ENCODE measurements at places on chromosomes 4 and X. TPM values are rescaled to one million over a fixed set of nuclear protein-coding genes. Genes with fewer than 3 reads are reported as not detected.

The GPAT3 gene
- total RNA-seq = 53.7 TPM

The SLC6A8 gene
- total RNA-seq = 19.9 TPM

DNA sequence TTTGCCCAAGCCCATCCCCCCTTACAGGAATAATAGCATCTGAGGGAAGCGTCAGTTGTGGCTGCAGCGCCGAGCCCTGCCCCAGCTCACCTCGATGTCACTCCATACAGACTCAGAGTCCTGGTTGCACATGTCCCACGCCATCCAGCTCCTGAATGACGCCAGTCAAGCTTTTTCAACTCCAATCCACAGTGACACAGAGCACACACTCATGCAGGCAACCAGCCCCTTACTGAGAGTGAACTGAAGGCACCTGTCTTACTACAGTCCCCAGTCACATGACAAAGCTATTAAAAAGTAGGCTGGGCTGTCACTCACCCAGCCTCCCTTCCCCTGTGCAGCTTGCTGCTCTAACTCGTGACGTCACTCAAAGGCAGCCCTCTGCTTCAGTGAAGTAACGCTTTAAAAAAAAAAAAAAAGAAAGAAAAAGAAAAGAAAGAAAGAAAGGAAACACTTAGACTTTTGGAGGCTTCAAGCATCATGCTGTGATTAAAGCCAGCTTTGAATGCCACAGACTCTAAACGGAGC is at the start of gene PPARGC1A:
Gene PPARGC1A, minus strand, starts transcription at position 234 of the 528 bp plus-strand sequence. Its CDS starts 90 bp downstream, at position 144.
- DNase-seq = no peak

The HPRT1 gene
- 13.7 TPM for total RNA-seq

DNA sequence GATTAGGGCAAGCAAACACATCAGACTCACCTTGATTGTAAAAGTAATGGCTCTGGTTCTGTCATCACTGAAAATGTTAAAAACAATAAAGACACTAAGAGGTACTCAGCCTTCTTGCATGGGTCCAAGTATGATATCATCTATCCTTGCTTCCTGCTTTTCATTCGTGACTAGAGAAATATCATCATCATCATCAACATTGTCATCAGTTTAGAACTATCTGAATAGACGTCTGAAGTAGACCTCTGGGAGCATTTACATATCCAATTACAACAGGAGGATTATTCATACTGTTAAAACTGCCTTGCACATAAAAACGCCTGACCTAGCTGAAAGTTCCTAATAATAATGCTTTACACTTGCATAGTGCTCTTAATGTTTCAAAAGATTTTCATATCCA is 9.8 kb upstream of the FRAS1 start:
- DNase-seq = no peak

GRCh38 chr4:48193096-48193836 is 59.2 kb upstream of the TXK start:
- no peak for DNase-seq

The RNF175 gene
- total RNA-seq = 11.3 TPM

- no peak for DNase-seq
Observed at GRCh38 chr4:176540814-176541213, 221.0 kb downstream of the SPCS3 start.

GRCh38 chrX:20445109-20445508 is 178.4 kb upstream of the RPS6KA3 start:
- DNase-seq = no peak

The GPRASP3 gene
- total RNA-seq = 9.1 TPM

The UCP1 gene
- total RNA-seq = 0.41 TPM

- DNase-seq = no peak
Observed at GRCh38 chrX:47651043-47651905, 911 bp upstream of the ELK1 start.

- DNase-seq = no peak
Observed at GRCh38 chr4:118767109-118767508, 68.8 kb downstream of the SEC24D start.

- no peak for DNase-seq
Observed at GRCh38 chr4:87975466-87975865, at the start of gene SPP1. TSS of gene SPP1 (plus strand) at chr4:87975714. CDS start at chr4:87976896, 1,182 bp downstream.

DNA sequence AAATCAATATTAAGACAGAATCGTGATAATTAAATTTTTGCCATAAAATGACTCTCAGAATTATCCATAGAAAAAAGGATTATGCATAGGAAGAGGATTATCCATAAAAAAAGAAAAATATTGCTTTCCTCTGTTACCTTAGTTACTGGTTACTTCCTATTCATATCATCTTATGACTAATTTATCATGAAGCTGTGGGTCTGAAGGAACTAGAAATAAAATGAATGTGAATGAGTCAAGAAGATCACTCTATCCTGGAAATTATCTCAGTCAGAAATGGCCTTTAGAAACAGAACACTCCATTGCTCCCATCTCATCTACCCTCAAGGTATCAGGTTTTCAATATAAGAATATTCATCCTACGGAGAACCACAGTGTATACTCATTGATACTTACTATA is 19.4 kb downstream of the RPS6KA6 start:
- DNase-seq = no peak

The PDGFRA gene
- total RNA-seq = 4.8 TPM

- no peak for DNase-seq
Observed at GRCh38 chr4:99817309-99817890, 773 bp downstream of the DAPP1 start.

The HMX1 gene
- total RNA-seq = 3.4 TPM

DNA sequence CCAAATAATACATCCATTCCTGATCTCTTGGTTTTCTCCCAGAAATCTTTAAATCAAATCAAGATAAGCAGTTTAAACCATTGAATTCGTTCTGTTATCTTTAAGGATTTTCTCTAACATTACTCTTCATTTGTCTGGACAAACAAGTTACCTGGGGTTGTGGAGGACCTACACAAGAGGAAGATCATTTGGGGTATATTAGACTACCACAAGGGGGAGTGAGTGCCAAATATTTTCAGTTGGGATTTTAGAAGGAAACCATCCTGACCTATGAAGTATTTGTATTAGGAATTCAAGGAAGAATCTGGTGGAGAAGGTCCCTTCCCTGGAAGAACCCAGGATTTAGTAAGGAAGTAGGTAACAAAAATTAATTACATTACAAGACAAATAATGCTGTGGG is 12.0 kb upstream of the DCHS2 start:
- no peak for DNase-seq

GRCh38 chr4:17166954-17167353 is 268.5 kb upstream of the LDB2 start:
- DNase-seq = no peak

The MAGEB6B gene
- not detected for total RNA-seq

- no peak for DNase-seq
Observed at GRCh38 chr4:40918330-40918729, 168.6 kb downstream of the NSUN7 start.

- no peak for DNase-seq
Observed at GRCh38 chrX:72095370-72095769, 36.3 kb downstream of the RTL5 start.

The REELD1 gene
- total RNA-seq = 0.12 TPM

- no peak for DNase-seq
Observed at GRCh38 chr4:24181005-24181404, 291.2 kb upstream of the PPARGC1A start.

GRCh38 chr4:188403272-188403671 is 264.0 kb downstream of the TRIML1 start:
- DNase-seq = no peak

DNA sequence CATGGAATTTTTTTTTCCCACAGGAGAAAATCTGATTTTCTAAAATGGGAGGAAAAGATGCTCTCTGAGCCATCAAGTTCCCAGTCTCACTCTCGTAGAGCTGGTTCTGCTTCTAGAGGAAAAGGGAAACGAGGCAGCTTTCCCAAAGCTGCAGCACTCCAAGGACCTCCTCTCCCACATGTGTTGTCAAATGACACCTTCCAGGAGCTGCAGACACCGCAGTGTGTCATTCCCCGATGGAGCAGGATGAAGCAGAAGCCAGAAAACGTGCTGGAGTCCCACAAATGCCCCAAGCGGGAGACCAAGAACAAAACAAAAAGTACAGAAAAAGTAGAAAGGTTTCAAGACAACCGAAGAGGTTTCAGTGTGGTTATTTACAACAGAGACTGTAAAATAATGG is 348.1 kb downstream of the ARHGAP10 start:
- no peak for DNase-seq

The SLIT2 gene
- 7.4 TPM for total RNA-seq

DNA sequence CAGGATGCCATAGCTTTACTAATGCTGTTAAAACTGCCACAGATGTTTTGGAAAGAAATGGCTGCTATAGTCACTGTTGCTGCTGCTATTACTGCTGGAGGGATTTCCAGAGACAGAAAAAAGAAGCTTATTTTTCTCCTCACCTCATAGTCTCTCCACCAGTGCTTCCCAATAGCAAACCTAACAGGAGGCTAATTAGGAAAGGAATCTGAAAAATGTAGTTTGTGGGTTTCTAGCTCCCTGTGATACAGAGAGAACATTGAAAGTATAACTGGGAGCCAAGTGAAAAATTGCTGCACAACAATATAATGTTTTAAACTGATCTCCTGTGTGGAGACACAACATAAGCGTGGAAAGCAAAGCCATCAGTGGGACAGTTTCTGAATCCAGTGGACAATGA is 8.6 kb upstream of the TSPAN7 start:
- no peak for DNase-seq

The FGG gene
- 9.8 TPM for total RNA-seq

DNA sequence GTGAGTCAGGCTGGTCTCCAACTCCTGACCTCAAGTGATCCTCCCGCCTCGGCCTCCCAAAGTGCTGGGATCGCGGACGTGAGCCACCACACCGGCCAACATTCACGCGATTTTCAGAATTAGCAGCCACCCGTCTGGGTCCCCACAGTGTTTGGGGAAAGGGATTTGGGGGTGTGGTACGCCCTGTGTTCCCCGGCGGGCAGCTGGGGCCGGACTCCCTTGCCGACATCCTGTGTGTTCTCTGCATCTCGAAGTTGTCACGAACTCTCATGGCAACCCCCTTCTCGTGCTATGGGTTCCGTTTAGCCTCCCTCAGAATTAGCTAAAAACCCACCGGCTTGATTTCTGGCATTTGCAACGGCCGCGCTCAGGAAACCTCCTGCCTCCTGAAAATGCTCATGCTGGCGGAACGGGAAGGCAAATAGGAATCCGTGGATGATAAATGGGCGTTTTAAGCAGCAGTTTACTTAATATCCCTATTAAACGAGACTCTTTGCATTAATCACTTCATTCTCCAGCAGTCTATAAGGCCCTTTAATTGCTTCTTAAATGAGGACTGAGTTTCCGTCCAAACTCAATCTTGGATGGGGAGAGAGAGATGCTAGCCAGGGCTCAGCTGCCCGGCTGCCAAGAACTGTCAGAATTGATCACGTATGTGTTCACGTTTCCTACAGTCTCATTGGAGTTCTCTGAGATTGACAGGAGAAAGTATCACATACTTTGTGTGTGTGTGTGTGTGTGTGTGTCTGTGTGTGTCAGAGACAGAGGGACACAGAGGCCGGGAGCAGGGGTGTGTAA is 78.9 kb upstream of the PPP2R3B start:
- DNase-seq = no peak

The MAGEA10 gene
- total RNA-seq = not detected

DNA sequence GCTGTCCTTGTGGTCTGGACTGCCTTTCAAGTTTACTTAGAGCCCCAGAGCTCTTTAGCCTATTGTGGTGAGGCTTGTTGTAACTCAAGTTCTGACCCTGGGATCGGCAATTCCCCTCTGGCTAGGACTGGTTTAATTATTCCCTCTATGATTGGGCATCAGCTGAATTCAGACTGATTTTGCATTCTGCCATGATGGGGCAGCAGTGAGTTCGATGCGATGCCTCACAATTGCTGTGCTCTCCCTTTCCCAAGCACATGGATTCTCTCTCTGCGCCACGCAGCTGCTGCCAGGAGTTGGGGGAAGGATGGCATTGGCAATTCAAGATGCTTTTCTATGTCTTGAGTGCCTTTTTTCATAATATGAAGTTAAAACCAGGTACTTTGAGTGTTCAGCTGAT is 327.8 kb upstream of the CXorf51B start:
- DNase-seq = no peak

- DNase-seq = no peak
Observed at GRCh38 chr4:158739600-158739999, 16.4 kb upstream of the PPID start.

The ZFP42 gene
- 12.0 TPM for total RNA-seq

DNA sequence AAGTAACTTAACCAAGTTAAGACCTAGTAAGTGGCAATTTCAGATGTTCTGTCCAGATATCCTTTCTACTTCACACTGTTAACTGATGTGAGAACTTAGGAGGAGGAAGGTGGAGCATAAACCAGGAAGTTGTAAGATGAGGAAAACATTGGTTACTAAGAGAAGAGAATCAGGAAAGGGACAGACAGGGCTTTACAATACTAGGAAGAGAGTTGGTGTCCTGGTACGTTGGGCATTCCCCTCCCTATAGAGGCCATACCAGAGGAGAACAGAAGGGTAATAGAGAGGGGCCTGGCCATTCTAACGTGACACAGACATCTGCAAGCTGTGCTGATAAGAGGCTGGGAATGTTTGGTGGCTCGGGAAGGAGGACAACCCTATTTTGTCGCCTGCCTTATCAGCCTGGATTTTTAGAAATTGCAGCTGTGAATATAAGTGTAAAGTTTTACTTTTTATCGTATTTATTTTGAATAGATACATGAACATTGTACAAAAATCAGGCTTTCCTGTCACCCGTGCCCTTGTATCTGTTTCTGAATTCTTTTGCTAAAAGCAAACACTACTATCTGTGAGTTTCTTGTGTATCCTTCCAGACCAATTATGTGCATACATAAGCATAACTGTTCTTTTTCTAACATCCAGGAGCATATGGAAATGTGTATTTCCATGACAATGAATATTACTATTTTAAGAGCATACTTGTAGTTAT is 53.5 kb upstream of the HPRT1 start:
- DNase-seq = no peak

The CLCN4 gene
- 13.0 TPM for total RNA-seq

DNA sequence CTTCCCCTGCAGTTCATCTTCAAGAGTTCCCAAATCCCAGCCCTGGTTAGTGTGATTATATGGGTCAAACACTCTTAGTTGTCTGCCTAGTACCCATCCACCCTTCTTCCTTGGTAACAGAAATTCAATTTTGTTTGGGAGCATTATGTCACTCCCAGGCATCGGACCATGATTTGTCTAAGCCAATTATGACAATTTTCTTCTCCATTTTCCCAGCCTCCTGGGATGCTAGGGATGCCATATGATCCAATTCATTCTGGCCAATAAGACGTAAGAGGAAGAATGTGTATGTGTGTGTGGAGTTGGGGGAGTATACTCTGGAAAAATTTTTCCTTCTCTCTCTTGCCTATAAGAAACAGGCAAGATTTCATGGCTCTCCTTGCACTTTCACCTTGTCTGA is 465.9 kb downstream of the MID1IP1 start:
- no peak for DNase-seq

DNA sequence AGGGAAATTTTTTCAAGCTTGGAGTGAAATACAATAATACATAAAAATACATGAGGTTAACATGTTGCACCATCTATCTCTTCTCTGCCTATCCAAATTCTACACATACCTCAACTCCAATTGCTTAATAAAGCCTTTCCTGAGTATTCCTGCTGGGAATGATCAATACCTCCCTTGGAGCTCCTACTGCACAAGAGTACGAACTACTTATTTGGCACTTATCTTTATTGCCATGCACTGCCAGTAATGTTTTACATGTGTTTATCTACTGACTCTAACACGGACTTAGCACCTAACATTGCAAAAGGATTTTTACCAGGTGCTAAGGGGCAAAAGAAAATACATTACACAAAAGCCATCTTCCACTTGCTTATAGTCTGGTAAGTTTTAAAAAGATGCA is 80.2 kb downstream of the ADGRA3 start:
- no peak for DNase-seq
